Stimulated activated CD4-positive, alpha-beta T cell treated with anti-CD3 and anti-CD28 coated beads, Interleukin-2, amount 100 ng/mL, for 24 hours (primary cell): ENCODE measurements at places on chromosomes 7 and 10.

DNA sequence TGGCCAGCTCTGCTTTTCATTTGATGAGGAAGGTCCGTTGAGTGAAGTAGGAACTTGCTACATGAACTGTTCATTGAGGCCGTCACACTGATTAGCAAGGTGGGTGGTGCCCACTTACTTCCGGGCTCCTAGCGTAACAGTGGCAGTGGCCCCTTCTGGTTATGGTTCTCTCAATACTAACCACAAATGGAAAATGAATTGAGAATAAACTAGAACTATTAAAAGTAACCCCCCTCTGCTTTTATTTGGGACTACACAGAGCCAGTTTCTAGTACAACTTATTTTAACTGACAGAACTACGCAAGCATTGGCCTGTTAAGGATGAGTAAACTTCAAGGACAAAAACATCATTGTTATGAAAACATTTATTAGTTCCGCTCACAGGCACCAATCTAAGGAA is 519.1 kb downstream of the INHBA start:
- DNase-seq, result no peak

GRCh38 chr7:93258661-93259060 is 26.5 kb downstream of the VPS50 start:
- DNase-seq, result no peak

GRCh38 chr7:1057416-1058291 is 13.3 kb downstream of the GPR146 start:
- no peak for DNase-seq

DNA sequence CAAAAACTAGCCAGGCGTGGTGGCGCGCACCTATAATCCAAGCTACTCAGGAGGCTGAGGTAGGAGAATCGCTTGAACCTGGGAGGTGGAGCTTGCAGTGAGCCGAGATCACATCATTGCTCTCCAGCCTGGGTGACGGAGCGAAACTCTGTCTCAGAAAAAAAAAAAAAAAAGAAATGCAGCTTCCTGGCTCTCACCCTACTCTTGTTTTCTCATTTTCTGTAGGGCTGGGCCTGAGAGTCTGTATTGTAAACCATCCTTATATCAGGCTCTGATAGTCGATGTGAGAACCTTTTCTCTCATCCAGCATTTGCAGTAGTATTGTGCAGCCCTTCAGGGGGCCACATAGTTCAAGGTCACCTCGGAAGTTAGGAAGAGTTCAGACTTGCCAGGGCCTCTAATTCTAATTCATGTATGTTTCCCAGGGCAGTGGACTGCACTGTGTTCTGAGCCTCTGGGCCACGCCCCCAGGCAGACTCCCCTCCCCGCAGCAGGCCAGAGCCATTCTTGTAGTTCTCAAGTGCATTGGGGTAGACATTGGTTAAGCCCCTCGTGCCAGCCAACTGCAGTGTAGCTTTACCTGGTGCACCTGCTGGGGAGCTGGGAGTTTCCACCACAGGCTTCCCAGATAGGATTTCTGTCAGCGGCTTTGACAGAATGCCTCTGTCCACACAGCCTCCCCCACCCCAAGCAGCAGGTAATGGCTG is 38.3 kb upstream of the PDCD4 start:
- DNase-seq, result no peak

GRCh38 chr7:69450456-69450855 is 147.8 kb upstream of the AUTS2 start:
- DNase-seq, result no peak

DNA sequence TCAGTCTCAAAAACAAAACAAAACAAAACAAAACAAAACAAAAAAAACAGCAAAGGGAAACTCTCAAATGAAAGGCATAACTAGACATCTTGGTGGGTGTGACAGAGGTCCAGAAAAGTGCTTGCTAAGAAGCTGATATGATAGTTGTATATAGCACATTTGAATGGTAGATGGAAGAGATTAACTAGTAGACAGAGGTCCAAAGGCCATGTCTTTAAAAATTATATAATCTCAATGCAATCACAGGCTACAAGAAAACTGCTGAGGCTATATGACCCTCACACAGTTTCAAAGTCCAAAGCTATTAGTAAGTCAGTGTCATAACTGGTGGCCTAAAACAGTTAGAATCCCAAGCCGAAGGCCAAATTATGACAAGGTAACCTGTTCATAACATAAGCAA is 15.6 kb upstream of the CUBN start:
- DNase-seq, result no peak

DNA sequence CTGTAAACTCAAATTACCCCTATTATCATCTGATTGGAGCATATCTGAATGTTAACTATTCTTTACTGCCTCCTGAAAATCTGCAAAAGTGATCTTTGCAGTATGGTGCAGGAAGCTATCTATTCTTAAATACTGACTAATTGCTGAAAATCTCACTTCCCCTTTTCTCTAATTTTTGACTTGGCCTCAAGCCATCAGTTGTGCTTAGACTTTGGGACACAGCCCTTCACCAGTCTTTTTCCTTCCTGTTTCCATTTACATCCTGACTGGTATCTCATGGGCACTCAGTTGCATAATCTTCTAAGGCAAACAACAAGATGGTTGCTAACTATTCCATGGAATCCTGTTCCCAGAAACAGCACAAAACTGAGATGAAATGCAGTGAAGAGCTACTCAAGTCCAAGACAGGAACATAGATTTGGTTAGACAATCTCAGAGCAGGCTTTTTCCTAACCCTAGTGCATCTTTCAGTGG is 228.5 kb downstream of the SORCS1 start:
- no peak for DNase-seq

GRCh38 chr7:150847536-150847935 is 4.8 kb upstream of the AOC1 start:
- DNase-seq, result no peak

GRCh38 chr10:132163278-132163765 is 23.4 kb upstream of the DPYSL4 start:
- DNase-seq, result no peak

DNA sequence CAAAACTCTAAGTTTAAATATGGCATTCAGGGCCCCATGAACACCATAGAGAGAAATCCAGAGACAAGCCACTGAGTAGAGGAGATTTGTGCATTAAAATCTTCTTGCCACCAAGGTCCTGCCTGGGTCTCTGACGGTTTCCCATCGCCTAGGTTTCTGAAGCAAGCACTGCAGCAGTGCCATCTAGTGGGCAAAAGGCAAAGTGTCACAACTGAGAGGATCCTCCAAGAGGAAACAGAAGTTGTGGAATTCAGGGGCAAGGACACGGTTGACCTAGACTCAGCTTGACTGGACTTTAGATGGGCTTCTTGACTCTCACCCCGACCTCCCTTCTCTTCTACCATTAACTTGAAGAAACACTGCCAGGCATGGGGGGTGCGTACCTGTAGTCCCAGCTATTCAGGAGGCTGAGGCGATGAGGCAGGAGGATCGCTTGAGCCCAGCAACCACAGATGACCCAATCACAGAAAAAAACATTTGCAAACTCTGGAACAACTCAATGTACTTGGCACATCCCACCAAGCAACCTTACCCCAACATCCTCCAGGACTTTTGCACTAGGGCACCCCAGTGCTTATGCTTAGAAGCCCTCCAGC is 604.1 kb downstream of the GALNT17 start:
- peak; percentile 44 for DNase-seq

DNA sequence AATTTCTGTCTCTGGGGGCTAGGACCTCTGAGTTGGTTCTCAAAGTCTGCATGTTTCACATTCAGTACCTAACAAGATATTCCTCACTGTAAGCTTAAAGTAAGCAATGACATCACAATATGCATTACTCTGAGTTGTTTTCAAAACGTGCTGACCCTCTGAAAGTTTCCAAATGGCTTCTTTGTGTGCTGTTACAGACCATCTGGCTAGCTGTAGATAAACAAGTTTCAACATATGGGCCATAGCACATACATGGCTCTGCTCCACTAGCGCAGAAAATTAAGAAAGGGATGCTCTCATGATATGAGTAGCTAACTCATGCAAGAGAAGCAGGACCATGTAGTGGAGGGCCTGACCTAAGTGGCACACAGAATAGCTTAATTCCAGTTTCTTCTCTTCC is 119.0 kb downstream of the HTR7 start:
- no peak for DNase-seq

DNA sequence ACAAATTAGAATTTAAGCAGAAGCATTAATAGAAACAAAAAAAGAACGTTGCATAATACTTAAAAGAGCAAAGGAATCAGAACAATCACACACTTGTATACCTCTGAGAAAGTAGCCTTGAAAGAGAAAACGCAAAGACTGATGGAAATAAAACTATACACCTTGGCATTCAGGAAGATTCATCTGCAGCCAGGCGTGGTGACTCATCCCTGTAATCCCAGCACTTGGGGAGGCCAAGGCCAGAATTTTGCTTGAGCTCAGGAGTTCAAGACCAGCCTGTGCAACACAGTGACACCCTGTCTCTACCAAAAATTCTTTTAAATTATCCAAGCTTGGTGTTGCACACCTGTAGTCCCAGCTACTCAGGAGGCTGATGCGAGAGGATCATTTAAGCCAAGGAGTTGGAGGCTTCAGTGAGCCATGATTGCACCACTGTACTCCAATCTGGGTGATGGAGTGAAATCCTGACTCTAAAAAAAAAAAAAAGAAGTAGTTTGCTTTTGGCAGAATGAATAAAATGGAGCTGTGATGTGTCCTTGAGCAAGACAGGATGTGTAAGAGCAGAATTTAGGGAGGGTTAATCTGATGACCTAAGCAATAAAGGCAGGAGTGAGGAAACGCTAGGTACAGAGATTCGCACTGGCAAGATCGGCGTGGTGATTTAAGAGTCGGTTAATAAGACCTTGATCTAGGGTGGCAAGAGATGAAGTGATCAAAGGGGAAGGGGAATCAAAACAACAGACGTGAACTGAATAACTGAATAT is 75.8 kb upstream of the NRP1 start:
- DNase-seq, result no peak

DNA sequence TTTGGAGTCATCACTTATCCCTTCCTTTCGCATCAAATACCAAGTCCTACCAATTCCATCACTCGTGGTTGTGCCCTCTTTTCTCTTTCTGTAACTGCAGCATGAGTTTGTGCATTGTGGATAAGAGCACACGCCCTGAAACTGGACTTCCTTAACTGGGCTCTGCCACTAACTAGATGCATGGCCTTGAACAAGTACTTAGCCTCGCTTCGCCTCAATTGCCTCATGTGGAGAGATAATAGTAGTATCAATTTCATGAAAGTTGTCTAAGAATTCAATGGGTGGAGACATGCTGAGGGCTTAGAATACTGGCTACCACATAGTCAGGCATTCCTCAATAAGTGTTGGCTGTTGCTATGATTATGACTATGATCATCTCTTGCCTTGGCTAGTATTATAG is 41.5 kb downstream of the CFAP43 start:
- DNase-seq, result no peak

DNA sequence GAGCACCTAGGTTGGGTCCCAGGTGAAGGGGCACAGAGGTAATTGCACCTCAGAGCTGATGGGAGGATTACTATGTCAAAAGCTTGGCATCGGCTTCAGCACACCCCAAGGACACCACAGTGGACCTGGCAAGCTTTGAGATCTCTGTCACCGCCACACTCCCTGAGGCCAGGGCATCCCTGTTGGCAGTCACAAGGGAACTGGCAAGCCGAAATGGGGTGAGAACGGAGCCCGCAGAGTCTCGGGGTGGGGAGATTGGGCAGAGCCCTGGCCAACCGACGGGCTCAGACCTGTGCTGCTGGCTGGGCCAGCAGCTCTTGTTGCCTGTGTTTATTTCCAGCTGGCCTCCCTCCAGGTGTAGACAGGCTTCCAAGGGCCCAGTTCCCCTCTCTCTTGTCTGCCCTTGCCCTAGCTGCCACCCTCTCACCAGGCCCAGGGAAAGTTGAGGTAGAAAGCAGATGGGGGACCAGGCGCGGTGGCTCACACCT is 2.5 kb downstream of the HSPB1 start:
- DNase-seq, result no peak

- DNase-seq, result no peak
Measured at GRCh38 chr10:112429147-112429546, 17.6 kb downstream of the ZDHHC6 start.

GRCh38 chr7:82384051-82384464 is 59.5 kb downstream of the CACNA2D1 start:
- DNase-seq, result no peak

DNA sequence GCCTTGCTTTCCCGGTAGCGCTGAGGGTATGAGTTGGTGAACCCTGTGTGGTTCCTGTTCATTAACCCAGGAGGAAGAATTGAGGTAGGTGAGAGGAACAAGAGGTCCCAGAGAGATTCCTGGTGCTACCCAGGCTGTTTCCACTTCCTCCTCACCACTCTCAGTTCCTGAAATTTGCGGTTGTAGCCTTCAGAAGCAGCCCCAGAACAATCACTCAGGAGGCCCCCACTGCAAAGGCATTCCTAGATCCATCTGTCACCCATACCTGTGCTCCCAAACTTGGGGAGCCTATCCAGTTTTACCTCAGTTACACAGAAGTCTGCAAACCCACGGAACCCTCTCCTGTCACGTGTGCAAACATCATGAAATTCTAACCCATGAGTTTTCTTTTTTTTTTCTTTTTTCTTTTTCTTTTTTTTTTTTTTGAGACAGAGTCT is 9.0 kb upstream of the PIP4K2A start:
- DNase-seq, result no peak

DNA sequence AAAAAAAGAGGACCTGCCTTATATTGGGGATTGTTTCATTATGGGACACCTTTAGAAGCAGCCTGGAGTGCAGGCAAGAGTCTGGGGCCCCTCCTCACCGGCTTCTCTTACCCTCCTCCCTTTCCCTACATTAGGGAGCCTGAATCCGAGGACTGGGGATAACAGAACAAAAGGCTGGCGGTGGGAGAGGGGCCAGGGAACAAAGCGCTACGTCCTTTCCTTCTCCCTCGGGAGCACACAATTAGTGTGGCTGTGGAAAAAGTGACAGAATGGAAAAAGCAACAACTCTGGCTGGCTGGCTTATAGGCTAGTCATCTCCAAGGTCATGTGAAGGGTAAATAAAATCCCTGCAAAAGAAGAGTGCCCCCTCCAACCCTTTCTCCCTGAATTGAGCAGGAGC is 74.7 kb downstream of the LSM5 start:
- no peak for DNase-seq

- no peak for DNase-seq
Measured at GRCh38 chr7:28575241-28575643, 162.9 kb downstream of the CREB5 start.

GRCh38 chr10:106957823-106958588 is 206.5 kb downstream of the SORCS1 start:
- DNase-seq, result no peak

DNA sequence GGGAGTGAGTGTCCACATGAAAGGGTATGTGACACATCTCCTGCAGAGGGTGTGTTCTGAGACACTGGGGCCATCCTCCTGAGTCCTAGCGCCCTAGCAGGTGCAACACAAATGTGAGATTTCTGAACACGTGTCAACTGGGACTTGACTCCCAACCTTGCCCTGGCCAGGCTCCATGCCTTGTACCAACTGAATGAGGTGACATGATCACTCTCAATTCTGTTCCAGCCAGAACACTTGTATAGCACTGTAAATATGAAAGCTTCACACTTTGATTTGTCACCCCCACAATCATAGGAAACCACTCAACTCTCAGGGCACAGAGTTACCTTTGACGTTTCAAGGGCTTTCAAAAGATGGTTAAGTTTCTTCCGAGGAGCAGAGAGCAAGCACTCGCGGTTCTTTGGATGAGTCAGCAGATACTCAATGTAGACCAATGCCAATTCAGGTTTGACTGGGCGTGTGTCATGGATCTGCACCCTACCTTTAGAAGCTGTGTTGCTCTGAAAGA is 48.6 kb downstream of the NCAPG2 start:
- peak; percentile 63 for DNase-seq

- DNase-seq, result no peak
Measured at GRCh38 chr7:117790731-117791130, 82.5 kb downstream of the CTTNBP2 start.

GRCh38 chr7:3544202-3544601 is 243.2 kb downstream of the SDK1 start:
- DNase-seq, result no peak

GRCh38 chr10:92111336-92111939 is 179.4 kb downstream of the CPEB3 start:
- DNase-seq, result no peak
